Right hindlimb (tissue), 1 donor: ENCODE measurements at places on chromosomes 7 and 10.

GRCh38 chr10:52283174-52283573, 30.9 kb upstream of the DKK1 start:
- no peak for DNase-seq

- no peak for DNase-seq
These were observed 74.9 kb downstream of the GFRA1 start for GRCh38 chr10:116197946-116198675.

- no peak for DNase-seq
These were observed 46.6 kb upstream of the ADRA2A start for GRCh38 chr10:111030042-111030750.

GRCh38 chr10:79327090-79327457, 20.2 kb upstream of the PPIF start:
- DNase-seq = no peak

DNA sequence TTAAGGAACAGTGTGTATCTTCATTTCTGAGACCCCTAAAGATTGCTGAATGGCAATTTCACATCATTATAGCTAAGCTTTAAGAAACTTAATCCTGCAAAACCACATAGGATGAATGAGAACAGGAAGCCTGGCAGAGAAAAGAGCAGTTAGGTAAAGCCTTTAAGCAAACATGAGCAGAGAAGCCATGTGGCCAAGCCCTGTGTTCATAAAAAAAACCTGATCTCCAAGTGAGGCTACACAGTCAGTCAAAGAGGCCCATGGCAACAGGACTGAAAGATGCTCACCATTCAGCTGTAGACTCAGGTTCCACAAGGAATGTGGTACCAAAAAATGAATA, 9.3 kb downstream of the LIPA start:
- no peak for DNase-seq
